ENCODE measurements at places on chromosomes 2 and 18.

DNA sequence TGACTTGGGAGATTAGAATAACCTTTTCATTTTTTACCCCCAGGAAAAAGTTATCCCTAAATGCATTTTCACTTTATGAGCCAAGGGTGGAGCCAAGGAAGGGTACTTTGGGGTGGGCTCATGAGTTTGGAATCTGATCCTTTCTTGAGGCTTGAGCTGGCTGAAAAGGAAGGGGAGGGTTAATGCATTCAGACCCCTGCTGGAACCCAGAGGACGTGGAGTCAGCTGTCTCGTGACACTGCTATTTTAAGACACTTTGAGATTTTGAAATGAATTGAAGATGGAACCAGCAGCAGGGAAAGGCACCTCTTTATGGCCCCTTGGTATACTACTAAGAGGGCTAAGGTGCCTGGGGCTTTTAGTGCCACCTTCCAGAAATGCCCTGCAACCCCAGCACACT lies 90.4 kb downstream of the MARCHF4 start:
- DNase-seq: no peak

DNA sequence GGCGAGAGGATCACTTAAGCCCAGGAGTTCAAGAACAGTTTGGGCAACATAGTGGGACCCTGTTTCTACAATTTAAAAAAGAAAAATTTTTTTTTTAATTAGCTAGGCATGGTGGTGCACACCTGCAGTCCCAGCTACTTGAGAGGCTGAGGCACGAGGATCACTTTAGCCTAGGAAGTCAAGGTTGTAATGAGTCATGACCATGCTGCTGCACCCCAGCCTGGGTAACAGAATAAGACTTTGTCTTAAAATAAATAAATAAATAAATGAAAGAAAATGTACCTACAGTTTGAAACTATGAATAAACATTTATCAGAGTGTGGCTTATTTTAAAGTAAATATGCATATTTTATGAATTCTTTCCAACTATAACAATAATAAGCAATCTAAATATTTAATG lies 16.7 kb downstream of the PDE1A start:
- DNase-seq: no peak

GRCh38 chr18:32476106-32476505 lies 5.4 kb upstream of the GAREM1 start:
- no peak for DNase-seq

DNA sequence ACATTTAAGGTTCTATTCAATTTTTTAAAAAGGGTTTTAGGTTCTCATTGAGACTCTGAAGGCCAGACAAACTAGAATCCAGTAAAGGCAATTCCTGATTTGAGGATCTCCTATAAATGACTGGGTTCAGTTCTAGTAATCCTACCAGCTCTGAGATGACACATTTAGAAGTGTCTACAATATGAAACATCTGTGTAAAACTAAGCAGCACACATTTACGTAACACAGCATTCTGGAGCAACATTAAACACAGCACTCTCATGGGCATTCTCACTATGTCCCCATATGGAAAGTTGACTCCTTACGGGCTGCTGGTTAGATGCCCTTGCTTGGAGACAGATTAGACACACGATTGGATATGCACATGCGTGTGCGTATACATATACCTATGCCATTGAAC lies 114.4 kb downstream of the ZNF385B start:
- DNase-seq: no peak

GRCh38 chr2:196054631-196055030 lies 14.0 kb downstream of the DNAH7 start:
- DNase-seq: no peak

- no peak for DNase-seq
Measured at GRCh38 chr2:38789691-38790090, 11.7 kb downstream of the GEMIN6 start.

GRCh38 chr18:25435149-25435782 lies 83.3 kb upstream of the ZNF521 start:
- no peak for DNase-seq

- DNase-seq: no peak
Measured at GRCh38 chr2:105641389-105641811, 103.3 kb upstream of the NCK2 start.

GRCh38 chr2:185245806-185246205 lies 492.8 kb upstream of the FSIP2 start:
- no peak for DNase-seq

DNA sequence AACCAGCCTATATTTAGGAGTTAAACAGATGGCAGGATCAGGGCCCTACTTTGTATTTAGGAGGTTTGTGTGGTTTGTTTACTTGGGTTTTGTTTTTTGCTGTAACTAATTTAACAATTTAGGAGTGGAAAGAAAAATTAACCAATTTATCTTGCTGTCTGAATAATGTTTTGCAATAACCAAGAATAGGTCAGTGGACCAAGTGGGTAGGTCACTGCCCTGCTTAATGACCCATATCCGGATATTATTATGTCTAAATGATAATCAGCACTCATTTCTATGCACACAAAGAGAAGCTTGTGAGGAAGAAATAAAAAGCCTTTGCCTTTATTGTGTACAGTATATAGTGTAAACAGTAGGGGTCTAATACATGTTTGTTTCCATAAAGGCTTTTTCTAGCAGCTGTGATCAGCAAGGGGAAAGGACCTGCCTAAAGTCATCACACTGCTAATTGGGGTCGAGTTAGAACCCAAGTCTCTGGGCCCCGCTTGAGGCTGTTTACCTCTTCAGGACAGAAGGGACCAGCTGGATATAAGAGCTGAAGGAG lies 76.6 kb downstream of the TGOLN2 start:
- DNase-seq: no peak

- no peak for DNase-seq
Measured at GRCh38 chr2:45406621-45407020, 204.4 kb downstream of the SRBD1 start.

GRCh38 chr2:19933351-19933981 lies 31.7 kb upstream of the TTC32 start:
- no peak for DNase-seq

- no peak for DNase-seq
Measured at GRCh38 chr2:85577386-85578242, at the start of gene VAMP8. Gene VAMP8, plus strand, starts transcription at chr2:85577586. Its CDS starts 61 bp downstream, at chr2:85577647.

DNA sequence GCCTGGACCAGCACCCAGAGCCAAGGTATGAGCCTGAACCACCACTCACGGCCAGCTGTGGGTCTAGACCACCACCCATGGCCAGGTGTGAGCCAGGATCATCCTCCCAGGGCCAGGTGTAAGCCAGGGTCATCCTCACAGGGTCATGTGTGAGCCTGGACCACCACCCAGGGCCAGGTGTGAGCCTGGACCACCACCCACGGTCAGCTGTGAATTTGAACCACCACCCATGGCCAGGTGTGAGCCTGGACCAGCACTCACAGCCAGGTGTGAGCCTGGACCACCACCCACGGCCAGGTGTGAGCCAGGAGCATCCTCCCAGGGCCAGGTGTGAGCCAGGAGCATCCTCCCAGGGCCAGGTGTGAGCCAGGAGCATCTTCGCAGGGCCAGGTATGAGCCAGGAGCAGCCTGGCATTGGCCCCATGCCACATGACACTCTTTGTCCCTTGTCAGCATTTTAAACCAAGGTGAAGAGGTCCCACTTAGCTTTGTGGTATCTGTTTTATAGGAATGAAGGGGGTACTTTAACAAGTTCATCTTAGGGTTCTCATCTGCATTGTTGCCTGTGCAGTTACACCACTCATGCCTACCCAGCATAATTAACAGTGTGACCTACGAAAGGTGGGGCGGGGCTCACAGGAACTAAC lies 71.2 kb downstream of the AGAP1 start:
- DNase-seq: no peak

DNA sequence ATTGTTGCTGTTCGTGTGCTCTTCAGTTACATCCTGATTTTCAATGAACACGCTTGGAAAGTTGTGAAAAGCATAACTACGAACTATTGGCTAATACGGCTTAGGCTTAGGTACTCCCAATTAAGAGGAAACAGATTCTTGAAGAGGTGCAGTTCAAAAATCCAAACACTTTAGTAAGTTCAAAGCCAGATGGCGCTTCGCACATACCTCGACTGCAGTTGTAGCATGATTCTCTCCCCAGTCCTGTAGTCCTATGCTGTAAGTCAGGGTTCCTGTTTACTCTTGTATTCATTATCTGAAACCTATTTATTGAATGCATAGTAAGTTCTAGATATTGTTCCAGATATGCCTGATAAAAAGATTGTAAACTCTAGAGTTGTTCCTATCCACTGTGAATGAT lies 165.2 kb downstream of the TRIB2 start:
- DNase-seq: no peak

DNA sequence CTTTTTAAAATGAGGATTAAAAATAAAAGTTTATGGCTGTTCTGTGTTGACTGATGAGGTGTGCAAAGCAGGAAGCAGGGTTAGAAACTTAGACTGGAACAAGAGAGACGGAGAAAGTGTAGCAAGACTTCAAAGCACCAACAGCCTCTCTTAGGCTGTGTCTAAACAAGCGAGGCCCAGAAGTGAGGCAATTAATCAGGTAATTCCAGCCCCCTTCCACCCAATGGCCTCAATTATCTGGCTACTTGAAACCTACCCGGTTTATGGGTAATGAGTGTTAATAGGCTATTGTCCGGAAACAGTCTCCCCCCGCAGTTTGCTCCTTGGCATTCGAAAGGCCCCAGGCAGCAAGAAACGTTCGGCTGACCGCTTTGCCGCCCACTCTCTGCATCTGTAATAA lies 171.7 kb upstream of the MYCN start:
- no peak for DNase-seq

- no peak for DNase-seq
Measured at GRCh38 chr18:48751727-48752468, 198.9 kb downstream of the SMAD7 start.

DNA sequence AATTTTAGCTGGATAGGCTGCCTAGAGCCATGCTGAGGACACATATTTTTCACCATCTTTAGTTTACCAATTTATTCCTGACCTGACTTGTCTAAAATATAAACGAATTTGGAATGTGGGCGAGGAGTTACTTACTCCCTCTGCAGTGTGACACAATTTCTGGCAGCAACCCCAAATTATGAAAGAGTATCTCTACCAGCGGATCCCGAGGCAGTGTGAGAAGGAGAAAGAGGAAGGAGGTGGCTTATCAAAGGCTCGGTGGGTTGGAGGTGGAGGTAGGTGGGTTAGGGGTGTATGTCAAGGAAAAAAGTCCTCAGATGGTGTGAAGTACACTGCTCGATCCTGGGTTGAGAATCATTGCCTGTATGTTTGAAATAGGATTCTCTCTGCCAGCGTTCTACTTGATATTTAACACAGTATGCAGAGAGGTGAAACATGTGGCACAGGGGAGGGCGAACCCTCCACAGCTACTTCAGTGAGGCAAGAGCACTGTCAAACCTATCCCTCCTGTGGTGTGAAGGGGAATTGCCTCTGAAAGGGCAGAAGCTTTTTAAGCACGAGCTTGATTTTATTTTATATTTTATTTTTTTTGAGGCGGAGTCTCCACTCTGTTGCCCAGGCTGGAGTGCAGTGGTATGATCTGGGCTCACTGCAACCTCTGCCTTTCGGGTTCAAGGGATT lies 76.0 kb downstream of the RFTN2 start:
- no peak for DNase-seq

GRCh38 chr2:153394686-153395085 lies 83.9 kb downstream of the RPRM start:
- DNase-seq: no peak

GRCh38 chr2:173196080-173196479 lies 120.4 kb downstream of the MAP3K20 start:
- no peak for DNase-seq

DNA sequence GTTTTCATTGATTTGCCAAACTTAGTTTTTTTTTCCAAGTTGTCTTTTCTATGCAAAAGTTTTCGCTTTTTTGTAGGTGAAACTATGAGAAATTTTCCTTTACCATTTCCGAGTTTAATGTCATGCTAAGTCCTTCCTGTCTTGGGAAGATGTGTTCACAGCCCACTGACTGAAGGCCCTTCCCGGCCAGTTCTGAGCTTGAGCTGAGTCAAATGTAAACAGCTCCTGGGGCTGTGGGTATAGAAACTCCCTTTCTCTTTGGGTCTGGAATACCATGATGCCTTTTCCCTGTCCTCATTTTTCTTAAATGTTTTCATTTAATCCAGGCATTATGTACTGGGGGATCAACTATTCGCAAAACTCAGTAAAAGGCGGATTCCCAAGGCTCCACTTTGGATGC lies 69.8 kb upstream of the IL1R1 start:
- DNase-seq: no peak

GRCh38 chr18:53780666-53781065 lies 443.8 kb downstream of the MBD2 start:
- no peak for DNase-seq

- DNase-seq: no peak
Measured at GRCh38 chr2:196316050-196316430, 144.7 kb upstream of the STK17B start.

DNA sequence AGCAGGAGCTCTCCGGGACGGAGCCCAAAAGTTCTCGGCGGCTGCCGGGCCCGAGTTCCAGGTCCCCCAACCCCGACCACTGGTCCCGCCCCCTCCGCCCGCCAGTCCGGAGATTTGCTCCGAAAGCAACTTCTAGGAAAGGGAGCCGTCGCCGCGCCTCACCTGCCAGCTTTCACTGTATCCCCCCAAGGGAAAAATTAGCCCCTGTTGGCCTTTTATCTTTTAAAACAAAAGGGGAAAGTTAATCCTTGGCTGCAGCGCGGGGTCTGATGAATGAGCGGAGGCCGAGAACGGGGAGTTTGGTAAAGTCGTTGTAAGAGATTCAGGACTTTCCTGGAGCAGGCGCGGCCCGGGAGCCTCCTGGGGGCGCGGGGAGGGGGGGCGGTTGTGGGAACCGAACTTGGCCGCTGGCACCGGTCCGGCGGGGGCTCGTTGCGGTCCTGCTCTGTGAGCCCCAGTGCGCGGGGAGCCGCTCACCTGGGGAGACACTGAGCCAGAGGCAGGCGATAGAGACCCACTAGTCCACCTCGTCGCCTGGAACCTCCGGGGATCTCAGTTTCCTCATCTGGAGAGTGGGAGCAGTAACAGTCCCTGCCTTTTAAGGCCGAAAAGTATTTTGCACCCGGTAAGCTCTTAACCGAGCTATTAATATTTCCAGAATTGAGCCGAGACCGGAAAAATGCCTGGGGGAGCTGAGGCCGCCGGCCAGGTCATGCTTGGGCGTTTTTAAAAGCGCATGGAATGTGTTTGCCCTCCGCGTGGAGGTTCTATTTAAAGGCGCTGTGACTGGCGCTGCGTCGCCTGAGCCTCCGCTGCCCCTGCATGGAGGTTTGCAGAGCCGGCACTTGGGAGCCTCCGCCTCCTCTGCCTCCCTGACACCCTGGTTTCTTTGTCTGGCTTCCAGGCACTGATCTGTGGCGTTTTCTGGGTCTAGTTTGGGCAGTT lies 1.1 kb downstream of the EFHD1 start:
- no peak for DNase-seq

DNA sequence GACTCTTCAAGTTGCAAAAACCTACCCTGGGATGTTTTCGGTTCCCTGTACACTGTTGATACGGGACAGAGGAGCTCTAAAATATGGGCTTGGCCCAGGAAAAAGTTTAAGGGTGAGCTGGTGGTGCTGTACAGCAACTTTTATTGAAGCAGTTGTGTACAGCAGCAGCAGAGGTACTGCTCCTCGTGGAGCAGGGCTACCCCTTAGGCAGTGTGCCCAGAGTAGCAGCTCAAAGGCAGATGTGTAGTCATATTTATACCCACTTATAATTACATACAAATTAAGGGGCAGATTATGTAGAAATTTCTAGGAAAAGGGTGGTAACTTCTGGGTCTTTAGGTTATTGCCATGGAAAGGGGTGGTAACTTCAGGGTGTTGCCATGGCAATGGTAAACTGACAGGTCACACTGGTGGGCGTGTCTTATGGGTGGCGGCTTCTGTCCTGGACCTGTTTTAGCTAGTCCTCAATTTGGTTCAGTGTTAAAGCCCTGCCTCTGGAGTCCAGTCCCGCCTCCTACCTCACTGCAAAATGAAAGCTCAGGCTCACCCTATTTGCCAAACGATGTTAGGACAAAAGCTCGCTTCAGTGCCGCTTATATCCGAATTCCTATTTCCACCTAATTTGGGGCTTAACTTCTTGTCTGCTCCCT lies 203.2 kb downstream of the ETAA1 start:
- DNase-seq: no peak
